ENCODE measurements at places on chromosomes 6 and 20. TPM values are rescaled to one million over a fixed set of nuclear protein-coding genes. Genes with fewer than 3 reads are reported as not detected.
A peak's percentile ranks its signal among the peaks of the same experiment; 100 is the strongest.

The OSTM1 gene
- total RNA-seq, result 48.9 TPM

The SLC17A9 gene
- 7.2 TPM for total RNA-seq

GRCh38 chr20:48064929-48065328 is 279.6 kb upstream of the SULF2 start:
- H3K4me3 ChIP-seq, result no peak overlapping the region
- no peaks in the 10 kb centered on the region for H3K27me3 ChIP-seq
- no peaks in the 10 kb centered on the region for H3K36me3 ChIP-seq
- H3K4me1 ChIP-seq, result no peaks in the 10 kb centered on the region
- H3K27ac ChIP-seq, result no peak overlapping the region
- DNase-seq, result no peak

DNA sequence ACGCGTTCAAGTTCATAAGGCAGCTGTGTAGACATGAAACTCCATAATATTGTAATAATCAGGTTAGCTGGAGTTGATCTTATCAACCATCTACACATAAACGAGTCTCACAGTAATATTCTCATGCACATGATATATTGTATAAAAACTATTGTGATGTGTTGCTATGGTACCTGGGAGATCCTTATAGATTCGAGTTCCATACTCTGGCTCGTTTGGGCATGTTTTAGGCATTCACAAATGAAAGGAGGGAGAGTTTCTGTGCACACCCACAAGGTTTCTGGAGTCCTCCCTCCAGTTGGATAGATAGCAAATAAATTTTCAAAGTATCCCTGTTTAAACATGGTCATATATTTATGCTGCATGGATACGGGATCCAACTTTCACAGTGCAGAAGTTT is 567.5 kb upstream of the SLC35B3 start:
- H3K36me3 ChIP-seq, result no peaks in the 10 kb centered on the region
- H3K4me1 ChIP-seq, result no peaks in the 10 kb centered on the region
- no peak overlapping the region for H3K4me3 ChIP-seq

DNA sequence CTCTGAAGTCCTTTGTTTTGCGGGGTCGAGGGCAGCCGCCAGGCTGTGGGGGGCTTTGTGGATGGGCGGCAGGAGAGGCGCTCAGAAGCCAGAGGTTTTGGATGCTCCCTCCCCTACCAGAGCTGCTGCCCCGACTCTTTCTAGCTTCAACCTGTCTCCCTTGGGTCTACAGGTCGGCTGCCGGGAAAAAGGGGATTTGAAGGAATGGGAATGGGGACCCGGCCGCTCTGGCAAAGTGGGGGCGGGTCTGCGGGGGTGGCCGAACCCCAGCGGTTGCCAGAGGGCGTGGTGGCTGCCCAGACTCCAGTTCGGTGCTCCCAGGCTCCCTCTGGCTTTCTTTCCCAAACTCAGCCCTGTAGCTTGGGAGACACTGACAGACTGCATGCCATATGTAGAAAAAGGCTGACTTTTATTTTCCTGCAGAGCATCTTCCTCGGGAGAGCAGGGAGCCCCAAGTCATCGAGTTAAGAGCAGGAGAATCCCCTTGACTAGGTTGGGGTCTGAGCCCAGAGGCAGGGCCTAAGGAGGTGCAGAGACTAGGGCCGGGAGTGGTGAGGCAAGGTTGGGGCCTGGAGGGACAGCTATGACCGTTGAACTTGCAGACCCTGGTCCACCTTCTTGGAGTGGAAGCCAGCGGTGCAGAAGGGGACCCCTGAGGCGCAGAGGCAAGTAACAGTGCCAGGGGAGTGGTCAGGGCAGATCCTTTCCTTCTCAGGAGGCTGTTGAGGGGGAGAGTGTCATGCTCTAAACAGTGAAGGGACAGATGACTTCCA is 1.4 kb upstream of the PPP1R18 start:
- H3K27ac ChIP-seq, result peak overlapping the region; percentile 99
- DNase-seq, result peak; percentile 73
- H3K36me3 ChIP-seq, result no peaks in the 10 kb centered on the region
- H3K4me3 ChIP-seq, result peak overlapping the region; percentile 87

DNA sequence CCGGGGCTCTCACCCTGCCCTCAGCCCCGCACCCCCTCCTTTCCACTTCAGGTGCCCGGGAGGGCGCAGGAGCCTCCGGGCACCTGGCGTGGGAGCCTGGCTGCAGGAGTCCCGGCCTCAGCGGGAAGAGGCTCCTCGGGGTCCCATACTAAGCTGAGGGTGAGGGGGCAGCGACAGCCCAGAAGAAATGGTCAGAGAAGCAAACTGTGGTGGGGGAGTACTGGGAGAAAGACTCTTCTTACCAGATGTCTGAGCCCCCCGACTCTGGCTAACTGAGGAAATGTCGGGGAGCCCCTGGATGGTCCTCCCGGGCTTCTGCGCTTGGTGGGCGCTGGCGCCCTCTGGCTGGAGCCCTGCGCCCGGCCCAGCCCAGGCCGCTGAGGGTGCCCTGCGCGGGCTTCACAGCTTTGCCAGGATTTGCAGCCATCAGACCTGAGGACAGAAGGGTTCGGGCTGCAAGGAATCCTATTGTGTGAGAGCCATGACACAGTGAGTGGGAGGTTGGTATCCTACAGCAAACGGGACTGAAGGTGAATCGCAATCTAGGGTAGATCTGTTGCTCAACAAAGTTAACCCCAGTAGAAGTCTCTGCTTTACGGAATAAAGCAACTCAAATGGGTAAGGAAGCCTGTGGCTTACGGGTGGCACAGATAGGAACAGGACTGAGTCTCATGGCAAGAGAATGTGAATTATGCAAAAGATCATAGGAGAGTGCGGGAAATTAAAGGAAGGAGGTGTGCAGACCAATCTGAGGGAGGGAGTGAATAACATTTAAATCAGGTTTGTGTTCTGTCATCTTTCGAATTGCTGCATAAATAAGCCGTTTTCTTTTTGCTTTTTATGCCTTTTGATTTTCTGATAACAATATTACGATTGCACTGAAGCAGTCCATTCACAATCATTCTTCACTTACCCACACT is 639 bp upstream of the RCAN2 start:
- peaks cover 7% of the 10 kb centered on the region for H3K27me3 ChIP-seq
- DNase-seq, result no peak
- peak overlapping the region; percentile 61 for H3K4me3 ChIP-seq
- peaks cover 18% of the 10 kb centered on the region for H3K4me1 ChIP-seq

DNA sequence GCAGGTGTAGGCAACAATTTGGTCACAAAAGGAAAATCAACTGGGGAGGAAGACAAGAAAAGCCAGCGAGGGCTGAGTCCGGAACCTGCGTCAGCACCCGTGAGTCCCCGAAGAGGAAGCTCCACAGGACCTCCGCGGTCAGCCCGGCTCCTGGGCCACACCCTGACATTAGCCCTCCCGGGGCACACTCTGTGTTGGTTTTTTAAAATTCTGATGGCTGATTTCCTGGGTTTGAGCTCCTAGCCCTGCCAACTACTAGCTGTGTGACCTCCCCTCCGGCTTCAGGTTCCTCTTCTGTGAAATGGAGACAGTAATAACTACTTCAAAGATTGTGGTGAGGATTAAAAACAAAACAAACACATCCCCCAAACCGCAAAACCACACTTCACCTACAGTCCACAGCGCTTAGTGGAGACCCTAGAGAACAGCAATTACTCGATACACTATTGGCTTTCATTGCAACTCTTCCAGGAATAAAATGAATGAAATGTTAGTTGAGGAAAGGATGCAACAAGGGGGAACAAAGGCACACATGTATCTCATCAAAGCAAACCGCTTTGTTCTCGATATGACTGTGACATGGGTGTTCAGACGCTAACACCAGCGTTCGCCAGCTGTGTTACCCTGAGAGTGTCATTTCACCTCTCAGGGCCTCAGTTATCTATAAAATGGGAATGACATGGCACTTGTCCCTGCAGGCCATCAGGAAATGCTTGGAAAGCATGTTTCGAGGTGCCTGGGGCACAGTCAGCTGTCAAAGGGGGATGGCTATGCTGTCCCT is 985 bp downstream of the ZBP1 start:
- no peaks in the 10 kb centered on the region for H3K4me1 ChIP-seq
- no peak overlapping the region for H3K27ac ChIP-seq
- DNase-seq, result no peak
- no peaks in the 10 kb centered on the region for H3K36me3 ChIP-seq
- peaks cover 4% of the 10 kb centered on the region for H3K27me3 ChIP-seq
- H3K4me3 ChIP-seq, result no peak overlapping the region

The BPIFB4 gene
- not detected for total RNA-seq

The CST1 gene
- total RNA-seq, result not detected

GRCh38 chr6:118562959-118563358 is 14.9 kb downstream of the PLN start:
- DNase-seq, result no peak
- no peak overlapping the region for H3K4me3 ChIP-seq
- peaks cover 11% of the 10 kb centered on the region for H3K4me1 ChIP-seq
- H3K36me3 ChIP-seq, result no peaks in the 10 kb centered on the region

DNA sequence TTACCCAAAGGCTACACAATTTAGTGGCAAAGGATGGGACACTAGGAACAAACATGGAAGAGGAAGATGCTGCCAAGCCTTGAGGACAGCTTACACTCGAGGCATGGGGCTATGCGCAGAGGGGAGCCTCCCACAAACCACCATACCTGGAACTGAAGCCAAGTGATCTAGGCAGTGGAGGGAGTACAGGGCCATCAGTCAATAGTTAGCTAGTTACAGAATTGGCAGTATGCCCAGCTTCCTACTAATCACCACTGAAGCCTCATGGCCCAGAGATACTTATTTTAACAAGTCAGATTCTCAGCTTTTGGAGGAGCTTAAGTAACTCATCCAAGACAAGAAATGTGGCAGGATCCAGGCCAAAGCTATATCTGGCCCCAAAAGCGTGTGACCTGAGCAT is 226.6 kb upstream of the MOCS1 start:
- no peak overlapping the region for H3K27ac ChIP-seq
- no peak for DNase-seq
- no peaks in the 10 kb centered on the region for H3K27me3 ChIP-seq
- no peaks in the 10 kb centered on the region for H3K4me1 ChIP-seq
- no peaks in the 10 kb centered on the region for H3K36me3 ChIP-seq
- H3K4me3 ChIP-seq, result no peak overlapping the region

DNA sequence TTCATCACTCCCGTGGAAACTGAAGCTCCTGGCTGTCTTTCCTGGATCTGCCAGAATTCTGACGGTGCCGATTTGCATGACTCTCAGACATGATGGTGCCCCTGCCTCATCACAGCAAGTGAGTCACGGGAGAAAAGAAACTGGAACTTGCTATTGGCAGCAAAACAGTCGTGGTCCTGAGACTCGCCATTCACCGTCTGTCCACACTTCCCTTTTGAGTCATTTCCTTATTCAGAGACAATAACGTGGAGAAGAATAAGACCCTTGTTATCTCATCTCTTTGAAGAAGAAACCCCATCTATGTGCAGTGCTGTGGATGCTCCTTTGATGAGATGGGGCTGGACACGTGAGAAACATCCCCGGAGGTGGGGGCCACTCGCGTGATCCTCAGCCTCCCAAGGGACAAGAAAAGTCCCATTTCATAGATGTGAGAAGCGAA is 4.2 kb downstream of the GPR31 start:
- no peak overlapping the region for H3K27ac ChIP-seq
- H3K4me1 ChIP-seq, result no peaks in the 10 kb centered on the region
- H3K27me3 ChIP-seq, result no peaks in the 10 kb centered on the region
- H3K36me3 ChIP-seq, result no peaks in the 10 kb centered on the region
- no peak overlapping the region for H3K4me3 ChIP-seq

The GTSF1L gene
- not detected for total RNA-seq

The ACSS1 gene
- 31.9 TPM for total RNA-seq

DNA sequence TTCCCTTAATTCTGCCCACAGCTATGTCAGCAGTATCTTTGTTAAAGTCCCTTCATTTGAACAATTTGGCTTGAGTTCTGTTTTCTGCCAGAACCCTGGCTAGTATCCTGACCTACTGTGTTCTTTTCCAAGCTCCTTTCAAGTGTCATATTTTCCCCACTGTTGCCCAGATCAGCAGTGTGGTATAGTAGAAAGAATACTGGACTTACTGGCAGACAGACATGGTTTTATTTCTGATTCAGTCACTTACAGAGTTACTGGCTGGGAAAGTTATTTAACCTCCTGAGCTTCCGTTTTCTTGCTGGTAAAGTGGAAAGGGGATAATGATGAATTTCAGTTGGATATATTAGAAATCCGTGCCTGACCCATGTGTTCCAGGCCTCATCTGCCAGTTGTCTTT is 39.8 kb upstream of the RAB23 start:
- H3K27me3 ChIP-seq, result no peaks in the 10 kb centered on the region
- DNase-seq, result no peak
- peak overlapping the region; percentile 4 for H3K4me3 ChIP-seq
- H3K4me1 ChIP-seq, result peaks cover 87% of the 10 kb centered on the region
- H3K36me3 ChIP-seq, result no peaks in the 10 kb centered on the region

The PREX1 gene
- total RNA-seq, result 15.5 TPM

DNA sequence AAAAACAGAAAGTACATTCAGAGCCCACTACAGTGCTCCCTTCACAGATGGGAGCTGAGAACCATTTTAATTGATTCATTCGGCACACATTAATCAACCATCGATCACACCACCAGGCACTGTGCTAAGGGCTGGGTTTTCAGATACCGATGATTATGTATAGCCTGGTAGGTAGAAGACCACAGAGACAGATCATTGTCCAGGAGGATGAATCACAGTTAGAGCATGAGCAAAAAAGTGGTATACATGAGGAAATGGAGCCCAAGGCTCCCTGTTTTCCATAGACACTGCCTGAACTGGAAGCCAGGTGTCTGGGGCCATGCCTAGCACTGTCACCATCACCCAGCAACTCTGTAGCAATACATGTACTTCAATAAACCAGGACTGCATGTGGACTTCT is 9.0 kb upstream of the PRDM1 start:
- no peaks in the 10 kb centered on the region for H3K36me3 ChIP-seq
- no peak overlapping the region for H3K4me3 ChIP-seq
- DNase-seq, result no peak
- H3K27me3 ChIP-seq, result no peaks in the 10 kb centered on the region
- no peaks in the 10 kb centered on the region for H3K4me1 ChIP-seq

GRCh38 chr6:1144842-1145767 is 166.8 kb upstream of the FOXQ1 start:
- no peak overlapping the region for H3K4me3 ChIP-seq
- no peaks in the 10 kb centered on the region for H3K4me1 ChIP-seq
- no peak for DNase-seq

GRCh38 chr6:140071601-140072062 is 697.2 kb upstream of the CITED2 start:
- no peaks in the 10 kb centered on the region for H3K36me3 ChIP-seq
- DNase-seq, result no peak
- H3K4me3 ChIP-seq, result no peak overlapping the region
- no peaks in the 10 kb centered on the region for H3K4me1 ChIP-seq
- H3K27ac ChIP-seq, result no peak overlapping the region

- peaks cover 9% of the 10 kb centered on the region for H3K4me1 ChIP-seq
- no peak overlapping the region for H3K4me3 ChIP-seq
- H3K27ac ChIP-seq, result no peak overlapping the region
Observed at GRCh38 chr20:574297-574942, 30.8 kb upstream of the CSNK2A1 start.

The BCKDHB gene
- 20.4 TPM for total RNA-seq

DNA sequence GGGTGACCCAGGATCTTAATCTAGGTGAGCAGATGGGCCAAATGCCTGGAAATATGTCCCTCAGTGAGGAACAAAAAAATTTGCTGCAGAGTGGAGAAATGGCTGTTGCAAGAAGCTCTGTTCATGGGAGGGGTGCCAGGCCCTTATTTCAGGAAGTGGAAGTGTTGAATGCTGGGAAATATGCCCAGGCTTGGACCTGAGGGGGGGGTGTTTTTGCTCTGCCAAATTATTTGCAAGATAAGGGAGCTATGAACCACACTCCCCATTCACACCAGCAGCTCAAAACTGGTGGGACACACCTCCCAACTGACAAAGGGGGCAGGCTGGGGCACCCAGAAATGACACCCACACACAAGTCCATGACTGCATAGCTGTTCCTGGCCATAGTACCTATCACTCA is 8.7 kb downstream of the CST4 start:
- H3K27me3 ChIP-seq, result no peaks in the 10 kb centered on the region
- H3K27ac ChIP-seq, result no peak overlapping the region
- no peak for DNase-seq
- H3K4me1 ChIP-seq, result no peaks in the 10 kb centered on the region

The PAK5 gene
- 0.36 TPM for total RNA-seq
